HS-27A (cell line): ENCODE measurements at places on chromosomes 12 and 14.

DNA sequence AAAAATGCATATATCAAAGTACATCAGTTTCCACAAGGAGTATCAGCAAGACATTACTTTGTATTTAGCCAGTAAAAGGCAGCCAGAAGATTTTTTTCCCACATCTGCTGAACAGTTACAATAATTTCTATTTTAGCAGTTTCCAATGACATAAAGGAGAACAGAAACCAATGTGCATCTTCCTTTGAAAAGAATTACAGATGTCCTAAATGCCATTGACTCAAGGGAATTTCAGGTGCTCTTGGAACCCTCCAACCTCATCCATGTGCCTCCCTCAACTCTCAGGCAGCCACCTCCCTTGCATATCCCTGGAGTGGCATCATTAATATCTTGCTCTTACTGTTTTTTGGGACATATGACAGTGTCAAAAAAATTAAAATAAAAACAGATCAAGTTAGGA lies 62.2 kb upstream of the ST8SIA1 start:
- DNase-seq, result no peak

- no peak for DNase-seq
Observed at GRCh38 chr12:41287500-41288141, 99.5 kb downstream of the PDZRN4 start.

DNA sequence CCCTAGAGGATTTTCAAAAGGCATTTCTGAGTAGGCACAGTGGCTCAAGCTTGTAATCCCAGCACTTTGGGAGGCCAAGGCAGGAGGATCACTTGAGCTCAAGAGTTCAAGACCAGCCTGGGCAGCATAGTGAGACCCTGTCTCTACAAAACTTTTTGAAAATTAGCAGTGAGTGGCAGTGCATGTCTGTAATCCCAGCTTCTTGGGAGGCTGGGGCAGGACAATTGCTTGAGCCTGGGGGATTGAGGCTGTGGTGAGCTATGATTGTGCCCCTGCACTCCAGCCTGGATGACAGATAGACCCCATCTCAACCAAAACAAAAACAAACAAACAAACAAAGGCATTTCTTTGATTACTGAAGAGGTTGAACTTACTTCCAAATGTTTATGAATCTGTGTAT lies 201.4 kb downstream of the KIF26A start:
- no peak for DNase-seq

GRCh38 chr12:110088936-110089335 lies 35.2 kb upstream of the IFT81 start:
- no peak for DNase-seq

GRCh38 chr12:108483213-108484059 lies 31.6 kb upstream of the FICD start:
- DNase-seq, result no peak

DNA sequence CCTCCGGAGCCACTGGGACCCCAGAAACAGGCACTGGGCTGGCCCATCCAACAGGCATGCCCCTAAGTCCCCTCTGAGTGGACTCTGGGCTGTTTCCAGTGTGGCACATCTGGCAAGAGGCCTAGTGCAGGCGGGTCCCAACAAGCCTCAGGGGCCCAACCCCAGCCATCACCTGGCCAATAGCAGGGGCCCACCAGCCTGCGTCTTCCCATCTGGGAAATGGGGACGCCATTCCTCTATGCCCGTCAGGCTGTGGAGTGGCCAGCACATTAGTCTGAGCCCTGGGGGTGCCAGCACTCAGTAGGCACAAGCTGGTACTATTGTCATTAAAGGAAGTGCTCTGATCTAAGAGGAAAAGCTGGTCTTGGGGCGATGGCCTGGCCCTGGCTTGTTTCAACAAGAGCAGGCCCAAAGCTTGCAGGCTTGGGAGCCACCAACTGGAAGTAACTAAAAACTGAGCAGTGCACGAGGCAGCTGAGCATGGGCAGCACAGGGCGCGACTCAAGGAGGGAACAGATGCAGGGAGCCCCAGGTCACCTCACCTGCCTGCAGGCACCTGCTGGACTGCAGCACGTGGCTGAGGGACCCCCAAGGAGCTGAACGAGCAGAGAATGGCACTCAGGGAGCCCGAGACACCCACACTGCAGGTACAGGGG lies 8.4 kb downstream of the DEGS2 start:
- DNase-seq, result no peak

DNA sequence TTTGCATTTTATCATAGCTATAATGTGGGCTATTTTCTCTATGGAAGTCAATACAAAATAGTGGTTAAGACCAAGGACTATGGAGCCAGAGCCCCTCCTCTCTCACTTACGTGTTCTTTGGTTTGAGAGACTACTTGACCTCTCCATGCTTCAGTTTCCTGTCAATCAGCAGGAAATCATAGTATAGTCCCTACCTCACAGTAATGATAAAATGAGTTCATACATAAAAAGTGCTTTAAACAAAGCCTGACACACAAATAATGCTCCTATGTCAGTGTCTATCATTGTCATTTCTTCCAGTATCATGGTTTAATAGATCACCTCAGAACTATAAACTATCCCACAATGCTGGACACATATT lies 90.4 kb downstream of the MED13L start:
- no peak for DNase-seq

- peak; percentile 84 for DNase-seq
Observed at GRCh38 chr14:30194741-30195148, 267.1 kb upstream of the PRKD1 start.

GRCh38 chr12:6827982-6828780 lies at the start of gene P3H3:
TSS of gene P3H3 (plus strand) at chr12:6828407. CDS start at chr12:6828441, 34 bp downstream.
- peak; percentile 52 for DNase-seq

DNA sequence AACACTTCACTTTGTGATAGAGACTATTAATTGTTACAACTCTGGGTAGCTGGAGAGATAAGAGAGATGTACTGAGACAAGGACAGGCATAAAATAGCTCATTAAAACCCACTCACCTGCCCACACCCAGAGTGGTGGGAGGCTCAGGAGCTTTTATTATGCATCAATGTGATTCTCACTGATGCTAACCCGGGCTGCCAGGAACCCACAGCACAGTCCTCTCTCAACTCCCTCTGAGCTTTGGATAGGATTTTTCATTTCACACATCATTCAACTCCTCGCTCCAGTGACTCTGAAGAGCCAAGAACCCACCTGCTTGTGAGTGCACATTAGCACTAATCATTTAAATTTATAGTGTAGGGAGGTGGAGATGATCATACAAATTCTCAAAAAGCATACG lies 827.9 kb downstream of the FLRT2 start:
- no peak for DNase-seq

- DNase-seq, result no peak
Observed at GRCh38 chr14:69055999-69056788, 77.1 kb upstream of the ACTN1 start.

DNA sequence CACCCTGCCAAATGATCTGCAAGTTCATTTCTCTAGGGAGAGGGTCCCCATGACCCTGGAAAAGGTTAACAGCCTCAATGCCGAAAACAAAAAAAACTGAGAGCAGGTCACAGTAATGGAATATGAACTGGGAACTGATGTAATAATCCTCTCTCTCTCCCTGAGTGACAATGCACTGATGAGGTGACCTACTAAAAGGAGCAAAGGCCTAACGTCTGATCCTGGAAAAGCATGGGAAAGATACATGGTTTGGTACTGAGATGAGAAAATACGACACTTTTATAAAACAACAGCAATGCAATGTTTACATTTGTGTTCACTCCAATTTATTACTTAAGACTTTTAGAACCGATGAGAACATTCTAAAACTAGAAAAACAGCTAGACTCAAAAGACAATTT lies 27.7 kb downstream of the SETD3 start:
- DNase-seq, result no peak
